A549 treated with AZD2906 at 1 μM for 4 hours (cell line): ENCODE measurements at places on chromosomes 1 and 21. TPM values are rescaled to one million over a fixed set of nuclear protein-coding genes. Genes with fewer than 3 reads are reported as not detected.

The OR2T29 gene
- not detected in 5 replicates for total RNA-seq

The ALDH9A1 gene
- 38.0 to 42.6 TPM (median 39.7 TPM) in 5 replicates for total RNA-seq

The CFAP57 gene
- 0.20 to 0.53 TPM (median 0.38 TPM) in 5 replicates for total RNA-seq

The DEPDC1 gene
- 10.8 to 14.4 TPM (median 12.7 TPM) in 5 replicates for total RNA-seq

The ANGPTL1 gene
- 0.02 TPM in 1 of 5 replicates, not detected in the others for total RNA-seq

The GJA9 gene
- 0.03 TPM in 1 of 5 replicates, not detected in the others for total RNA-seq

The PGLYRP3 gene
- total RNA-seq, result not detected in 5 replicates

The NBPF11 gene
- 4.0 to 4.7 TPM (median 4.4 TPM) in 5 replicates for total RNA-seq

The SPATA21 gene
- total RNA-seq, result 0.03 to 0.09 TPM (median 0.05 TPM) in 5 replicates

The SMAP2 gene
- total RNA-seq, result 9.0 to 9.8 TPM (median 9.2 TPM) in 5 replicates

The MPZ gene
- total RNA-seq, result 0.12 to 0.36 TPM (median 0.24 TPM) in 5 replicates

The CA6 gene
- not detected in 5 replicates for total RNA-seq

The C4BPA gene
- 0.50 to 0.84 TPM (median 0.62 TPM) in 5 replicates for total RNA-seq

The ACBD6 gene
- 52.9 to 56.8 TPM (median 54.9 TPM) in 5 replicates for total RNA-seq

The GCLM gene
- total RNA-seq, result 71.3 to 84.9 TPM (median 78.4 TPM) in 5 replicates

The HMGCL gene
- 12.2 to 14.1 TPM (median 13.9 TPM) in 5 replicates for total RNA-seq

The EPHA8 gene
- total RNA-seq, result 0.03 to 0.06 TPM (median 0.05 TPM) in 4 of 5 replicates, not detected in the other

The PRPF38B gene
- total RNA-seq, result 18.4 to 22.1 TPM (median 19.5 TPM) in 5 replicates

The FAM78B gene
- total RNA-seq, result 0.31 to 0.47 TPM (median 0.41 TPM) in 5 replicates

The RHCE gene
- 0.05 to 0.17 TPM in 2 of 5 replicates, not detected in the others for total RNA-seq

The PTTG1IP gene
- total RNA-seq, result 93.7 to 101 TPM (median 97.6 TPM) in 5 replicates

The LCE2C gene
- total RNA-seq, result not detected in 5 replicates

The CHI3L1 gene
- 0.11 TPM in 1 of 5 replicates, not detected in the others for total RNA-seq

The KIAA1614 gene
- 0.69 to 1.6 TPM (median 1.2 TPM) in 5 replicates for total RNA-seq

The SPRR2E gene
- total RNA-seq, result not detected in 5 replicates

The CELA2B gene
- total RNA-seq, result 0.14 to 0.16 TPM in 2 of 5 replicates, not detected in the others

The SLC22A15 gene
- total RNA-seq, result 0.45 to 1.0 TPM (median 0.60 TPM) in 5 replicates

The ASPM gene
- total RNA-seq, result 17.6 to 22.5 TPM (median 20.6 TPM) in 5 replicates

The MCOLN3 gene
- 2.7 to 3.6 TPM (median 3.5 TPM) in 5 replicates for total RNA-seq

The ZBTB40 gene
- 4.5 to 5.0 TPM (median 4.8 TPM) in 5 replicates for total RNA-seq

The BSND gene
- total RNA-seq, result not detected in 5 replicates

The ATP6V1G3 gene
- total RNA-seq, result not detected in 5 replicates

The RGS13 gene
- total RNA-seq, result not detected in 5 replicates

The STRIP1 gene
- total RNA-seq, result 11.2 to 14.0 TPM (median 12.2 TPM) in 5 replicates

The CADM3 gene
- total RNA-seq, result 0.10 to 0.14 TPM (median 0.13 TPM) in 5 replicates

The RAP1GAP gene
- 8.3 to 10.5 TPM (median 9.7 TPM) in 5 replicates for total RNA-seq

The KCND3 gene
- total RNA-seq, result 0.02 to 0.03 TPM (median 0.03 TPM) in 3 of 5 replicates, not detected in the others

The CR1 gene
- not detected in 5 replicates for total RNA-seq

The REN gene
- total RNA-seq, result not detected in 5 replicates

The HFM1 gene
- 0.01 to 0.14 TPM (median 0.09 TPM) in 3 of 5 replicates, not detected in the others for total RNA-seq

The ZNHIT6 gene
- 15.9 to 21.6 TPM (median 17.0 TPM) in 5 replicates for total RNA-seq

The TDRD5 gene
- total RNA-seq, result 0.02 to 0.06 TPM (median 0.05 TPM) in 5 replicates

The ESPN gene
- 0.43 to 0.79 TPM (median 0.53 TPM) in 5 replicates for total RNA-seq

The DNASE2B gene
- 0.06 TPM in 1 of 5 replicates, not detected in the others for total RNA-seq

The ARHGAP30 gene
- total RNA-seq, result 0.07 to 0.09 TPM (median 0.07 TPM) in 5 replicates

The KDF1 gene
- total RNA-seq, result 0.24 to 0.42 TPM (median 0.33 TPM) in 5 replicates

The B3GALT5 gene
- total RNA-seq, result 0.08 to 0.18 TPM (median 0.10 TPM) in 5 replicates

The CD1E gene
- not detected in 5 replicates for total RNA-seq

The CNR2 gene
- 0.01 TPM in 1 of 5 replicates, not detected in the others for total RNA-seq

The AADACL3 gene
- not detected in 5 replicates for total RNA-seq

The TSACC gene
- total RNA-seq, result 2.0 to 2.7 TPM (median 2.0 TPM) in 5 replicates
